ENCODE measurements at places on chromosomes 5 and 9. TPM values are rescaled to one million over a fixed set of nuclear protein-coding genes. Genes with fewer than 3 reads are reported as not detected.
A peak's percentile ranks its signal among the peaks of the same experiment; 100 is the strongest.

DNA sequence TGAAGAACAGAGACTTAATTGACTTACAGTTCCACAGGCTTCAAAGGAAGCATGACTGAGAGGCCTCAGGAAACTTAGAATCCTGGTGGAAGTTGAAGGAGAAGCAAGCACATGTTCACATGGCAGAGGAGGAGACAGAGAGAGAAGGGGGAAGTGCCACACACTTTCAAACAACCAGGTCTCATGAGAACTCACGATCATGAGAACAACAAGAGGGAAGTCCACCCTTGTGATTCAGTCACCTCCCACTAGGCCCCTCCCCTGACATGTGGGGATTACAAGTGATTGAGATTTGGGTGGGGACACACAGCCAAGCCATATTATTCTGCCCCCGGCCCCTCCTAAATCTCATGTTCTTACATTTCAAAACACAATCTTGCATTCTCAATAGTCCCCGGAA, 19.5 kb downstream of the NR3C1 start:
- DNase-seq = no peak

GRCh38 chr9:72022841-72023240, 37.6 kb downstream of the C9orf57 start:
- DNase-seq = no peak

- no peak for DNase-seq
Observed at GRCh38 chr5:150156027-150156368, 353 bp upstream of the PDGFRB start.

DNA sequence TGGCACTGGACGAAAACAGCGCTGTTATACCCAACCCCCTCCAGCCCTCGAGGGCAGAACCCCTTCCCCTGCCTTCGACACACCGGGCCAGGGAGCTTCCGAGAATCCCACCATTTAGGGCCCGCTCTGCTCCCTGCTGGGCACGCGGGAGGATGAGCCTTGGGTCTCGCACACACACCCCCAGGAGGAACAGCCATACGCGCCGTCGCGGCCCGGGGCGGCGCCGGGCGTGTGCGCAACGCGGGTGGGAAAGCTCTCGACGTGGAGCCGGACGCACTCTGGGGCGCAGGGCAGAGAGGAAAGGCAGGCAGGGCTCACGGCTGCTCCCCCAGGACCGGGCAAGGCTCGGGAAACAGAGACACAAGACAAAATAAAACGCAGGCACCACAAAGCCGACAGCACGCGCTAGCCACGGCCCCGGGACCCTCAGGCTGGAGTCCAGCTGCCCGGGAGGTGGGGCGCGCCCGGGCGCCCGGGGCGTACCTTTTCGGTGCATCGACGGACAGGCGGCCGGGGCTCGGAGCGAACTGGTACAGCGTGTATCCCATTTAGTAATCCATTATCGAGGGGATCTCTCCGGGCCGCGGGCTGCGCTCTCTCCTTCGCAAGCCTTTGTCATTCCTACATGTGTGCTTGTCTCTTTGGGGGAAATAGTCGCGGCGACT, 789 bp downstream of the SEMA6A start:
- peak; percentile 62 for DNase-seq

DNA sequence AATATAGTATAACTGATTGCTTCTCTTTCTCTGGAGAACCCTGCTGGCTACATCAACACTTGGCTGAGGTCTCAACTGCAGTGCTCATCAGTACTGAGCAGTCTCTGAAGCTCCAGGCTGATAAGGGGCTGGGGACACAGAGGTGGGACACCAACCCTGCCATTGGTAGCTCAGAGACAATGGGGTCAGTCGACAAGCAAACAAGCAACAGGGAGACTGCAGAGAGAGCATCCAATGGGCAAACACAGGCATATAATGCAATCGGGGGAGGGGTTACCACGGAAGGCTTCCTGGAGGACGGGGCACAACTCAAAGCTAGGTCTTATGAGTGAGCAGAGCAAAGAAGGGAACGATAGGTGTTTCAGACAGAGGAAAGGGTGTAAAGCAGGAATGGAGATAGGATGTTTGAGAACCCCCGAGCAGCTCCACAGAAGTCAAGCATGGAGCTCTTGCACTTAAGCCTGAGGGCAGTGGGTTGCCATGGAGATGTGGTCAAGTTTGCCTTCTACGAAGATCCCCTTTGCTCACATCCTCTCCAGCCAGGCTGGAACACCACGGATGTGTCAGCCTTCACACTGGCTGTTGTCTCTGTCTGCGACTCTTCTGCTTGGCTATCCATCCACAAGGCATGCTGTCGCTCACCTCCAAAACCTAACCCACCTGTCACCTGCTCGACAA, 21.5 kb upstream of the AKNA start:
- DNase-seq = no peak

DNA sequence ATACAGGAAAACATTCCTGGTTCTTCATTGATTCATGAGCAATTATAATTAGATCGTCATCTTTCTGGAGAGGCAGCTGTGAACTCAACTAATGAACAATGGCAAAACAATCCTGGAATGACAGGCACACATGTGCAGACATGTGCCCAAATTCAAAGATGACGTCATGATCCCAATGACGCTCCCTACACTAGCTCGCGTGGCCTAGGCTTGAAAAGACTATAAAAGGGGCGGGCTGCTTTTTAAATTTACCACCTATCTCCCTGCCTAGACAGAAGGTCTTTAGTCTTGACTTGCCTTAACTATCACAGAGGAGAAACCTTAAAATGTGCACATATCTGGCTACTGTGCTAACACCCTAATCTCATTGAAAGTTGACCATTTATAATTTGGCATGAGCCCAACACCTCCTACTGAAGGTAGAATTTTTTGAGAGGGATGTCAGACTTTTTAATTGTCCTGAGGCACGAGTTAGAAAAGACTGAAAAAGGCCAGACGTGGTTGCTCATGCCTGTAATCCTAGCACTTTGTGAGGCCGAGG, 88.2 kb downstream of the PRRT1B start:
- no peak for DNase-seq

DNA sequence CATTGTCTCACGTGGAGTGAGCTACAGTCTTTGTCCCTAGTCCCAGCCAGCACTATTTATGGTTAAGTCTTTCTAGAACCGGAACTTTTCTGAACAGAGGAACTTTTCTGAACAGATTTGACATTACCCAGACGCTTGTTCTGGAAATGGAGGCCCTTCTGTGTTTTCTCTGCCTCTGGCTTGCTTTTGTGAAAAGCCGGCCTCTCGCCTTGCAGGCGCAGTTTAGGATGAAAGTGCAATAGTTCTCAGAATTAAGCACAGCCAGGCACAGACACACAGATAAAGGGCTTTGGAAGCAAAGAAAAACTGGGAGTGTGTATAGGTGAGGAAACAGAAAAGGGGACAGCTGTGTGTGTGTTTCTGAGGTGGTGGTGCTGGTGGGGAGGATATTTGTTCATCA, 5.9 kb downstream of the GDNF start:
- DNase-seq = no peak

GRCh38 chr9:107059220-107059619, 196.3 kb downstream of the ZNF462 start:
- DNase-seq = no peak

DNA sequence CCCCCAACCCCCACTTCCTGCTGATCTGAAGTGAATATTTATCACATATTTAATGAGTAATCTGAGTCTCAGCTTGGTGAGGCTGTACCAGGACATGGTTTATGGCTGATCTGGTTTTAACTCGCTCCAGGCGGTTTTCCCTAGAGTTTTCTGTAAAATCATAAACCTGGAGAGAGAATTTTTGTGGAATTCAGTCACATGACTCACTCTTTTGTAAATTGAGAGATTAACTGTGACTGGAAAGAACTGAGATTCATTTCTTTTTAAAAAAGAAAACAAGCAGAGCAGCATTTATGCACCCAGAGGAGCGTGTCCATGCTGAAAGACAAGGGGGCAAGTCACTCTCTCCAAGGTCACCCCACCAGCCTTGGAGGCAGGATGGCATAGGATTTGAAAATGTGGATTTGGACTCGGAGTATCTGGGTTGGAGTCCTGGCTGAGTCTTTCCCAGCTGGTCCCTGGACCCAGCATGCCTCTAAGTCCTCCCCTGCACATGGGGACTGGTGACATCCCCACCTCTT, 81.8 kb downstream of the ZNF618 start:
- DNase-seq = peak; percentile 75

DNA sequence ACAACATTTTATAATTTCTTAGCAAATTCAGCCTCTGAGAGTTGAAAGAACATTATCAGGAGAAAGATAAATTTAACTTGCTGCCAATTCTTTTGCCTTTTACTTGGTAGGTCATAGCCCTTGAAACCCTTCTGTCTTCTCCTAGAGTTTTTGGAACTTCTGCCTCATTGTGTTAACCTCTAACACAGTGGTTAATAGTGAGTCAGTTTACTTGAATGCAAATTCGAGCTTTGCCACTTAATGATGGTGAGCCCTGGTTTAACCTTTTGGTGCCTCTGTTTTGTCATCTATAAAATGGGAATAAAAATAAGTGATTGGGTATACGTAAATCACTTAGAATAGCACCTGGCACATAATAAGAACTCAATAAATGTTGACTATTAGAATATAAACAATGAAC, 1.8 kb upstream of the INIP start:
- DNase-seq = no peak

- DNase-seq = no peak
Observed at GRCh38 chr5:169331292-169331852, 30.4 kb upstream of the SLIT3 start.

DNA sequence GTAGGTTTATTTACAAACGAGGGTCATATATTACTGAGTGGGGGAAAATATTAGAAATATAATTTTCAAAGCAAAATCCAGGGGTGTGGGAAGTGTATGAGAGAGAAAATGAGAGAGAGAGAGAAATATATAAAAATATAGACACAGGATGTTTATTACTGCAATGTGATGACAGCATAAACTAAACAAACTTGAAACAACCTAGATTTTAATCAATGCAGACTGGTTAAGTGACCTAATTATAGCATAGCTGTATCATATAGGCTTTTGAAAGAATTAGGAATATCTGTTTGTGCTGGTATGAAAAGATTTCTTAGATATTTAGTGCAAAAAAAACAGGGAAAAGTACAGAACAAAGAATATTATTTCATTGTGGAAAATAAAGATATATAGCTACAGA, 280.5 kb downstream of the ACTL7B start:
- no peak for DNase-seq

DNA sequence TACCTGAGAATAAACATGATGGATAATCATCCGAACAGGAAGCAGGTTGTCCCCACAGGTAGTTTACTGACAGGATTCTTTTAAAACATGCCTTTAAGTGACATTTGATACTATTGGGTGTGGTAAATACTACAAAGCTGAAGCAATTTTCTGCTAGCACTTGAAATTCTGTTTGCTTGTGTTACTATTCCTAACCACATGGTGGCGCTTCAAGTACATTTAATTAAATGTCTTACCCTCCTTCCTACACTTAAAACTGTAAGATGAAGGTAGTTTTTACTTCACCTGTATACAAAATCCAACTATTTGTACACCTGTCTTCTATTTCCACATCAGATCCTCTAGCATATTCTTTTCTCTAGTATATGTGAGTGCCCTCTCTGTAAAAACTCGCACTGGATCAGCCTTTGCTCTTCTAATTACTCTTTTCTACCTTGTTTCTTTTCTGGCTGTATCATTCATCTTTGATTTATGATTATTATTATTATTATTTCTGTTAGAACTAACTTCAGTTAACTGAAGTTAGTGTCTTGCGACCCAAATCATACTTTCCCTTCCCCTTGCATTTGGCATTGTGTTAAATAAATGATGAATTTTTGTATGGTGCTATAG, 18.4 kb downstream of the SLC25A46 start:
- peak; percentile 43 for DNase-seq

- no peak for DNase-seq
Observed at GRCh38 chr9:84821431-84821830, 151.9 kb downstream of the NTRK2 start.

- DNase-seq = no peak
Observed at GRCh38 chr5:37786416-37786815, 53.4 kb downstream of the GDNF start.

DNA sequence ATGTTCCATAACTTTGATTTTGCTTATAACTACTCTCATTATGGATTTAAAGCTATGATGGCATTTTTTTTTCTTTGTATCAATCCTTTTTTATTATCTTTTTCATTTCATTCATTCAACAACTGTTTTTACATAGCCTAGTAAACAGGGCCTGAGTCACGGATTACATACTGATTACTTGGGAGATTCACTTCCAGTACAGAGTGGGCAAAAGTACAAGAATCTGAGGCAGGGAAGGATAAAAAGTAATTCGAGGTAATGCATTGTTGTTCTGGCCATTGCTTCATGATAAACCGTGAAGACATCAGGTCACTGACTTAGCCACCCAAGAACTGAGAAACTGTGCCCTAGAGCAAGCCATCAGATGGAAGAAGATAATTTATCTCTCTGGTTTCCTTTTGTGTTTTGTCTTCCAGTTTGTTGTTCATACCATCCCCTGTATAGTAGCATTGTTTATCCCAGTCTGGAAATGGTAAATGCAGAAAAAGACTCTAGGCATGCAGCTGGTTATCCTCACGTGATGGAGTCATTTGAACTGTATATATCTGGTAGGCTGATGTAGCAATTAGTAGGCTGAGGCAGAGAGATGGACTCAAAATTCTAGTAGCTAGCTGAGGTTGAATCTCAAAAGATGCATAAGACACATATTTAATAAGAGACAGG, 145.6 kb downstream of the CNTLN start:
- DNase-seq = no peak

DNA sequence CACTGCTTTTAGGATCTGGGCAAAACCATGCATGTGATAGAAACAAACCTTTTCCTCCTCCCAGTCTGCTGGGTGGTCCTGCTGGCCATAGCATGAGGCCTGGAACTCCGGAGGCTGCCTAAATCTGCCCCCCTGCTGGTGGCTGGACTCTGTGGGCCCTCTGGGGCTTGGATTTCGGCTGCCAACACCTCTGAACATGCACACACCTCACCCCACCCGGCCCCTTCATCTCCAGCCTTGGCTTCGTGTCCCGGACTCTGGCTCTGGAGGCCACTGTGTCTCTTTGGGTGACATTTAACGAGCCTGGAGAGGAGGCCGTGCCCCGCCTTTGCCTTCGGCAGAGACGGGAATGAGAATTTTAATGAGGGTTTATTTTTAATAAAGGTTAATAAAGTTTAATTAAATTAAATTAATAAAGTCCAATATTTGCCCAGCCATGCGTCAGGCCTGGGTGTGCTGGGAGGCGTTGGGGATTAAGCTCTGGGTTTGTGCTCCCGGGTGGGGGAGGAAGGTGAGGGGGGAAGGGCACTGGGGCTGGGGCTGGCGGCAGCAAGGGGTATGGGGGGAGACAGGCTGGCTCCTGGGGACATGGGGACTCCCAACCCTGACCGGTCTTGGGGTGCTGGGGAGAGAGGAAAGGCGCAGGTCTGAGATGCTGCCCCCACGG, 251.8 kb downstream of the PBX3 start:
- DNase-seq = no peak

- DNase-seq = no peak
Observed at GRCh38 chr9:13053504-13053903, 226.0 kb downstream of the MPDZ start.

The SLC31A1 gene
- polyA plus RNA-seq = 20.1 TPM

The CDKN2AIPNL gene
- 38.2 TPM for polyA plus RNA-seq

The TRAF1 gene
- polyA plus RNA-seq = 3.1 TPM

The C5orf34 gene
- polyA plus RNA-seq = 0.71 TPM

The RRAGA gene
- 99.3 TPM for polyA plus RNA-seq

The IRX1 gene
- 17.3 TPM for polyA plus RNA-seq

The IFNA5 gene
- polyA plus RNA-seq = not detected

The PCA3 gene
- polyA plus RNA-seq = 0.11 TPM

The FAM151B gene
- 1.8 TPM for polyA plus RNA-seq

The TRIM7 gene
- polyA plus RNA-seq = 5.7 TPM

Measured in kidney (tissue), 22 donors.